Fibroblast of upper back skin (primary cell): ENCODE measurements at places on chromosomes 3 and 15.

- no peak for DNase-seq
Observed at GRCh38 chr3:40875581-40875980, 323.7 kb upstream of the CTNNB1 start.

DNA sequence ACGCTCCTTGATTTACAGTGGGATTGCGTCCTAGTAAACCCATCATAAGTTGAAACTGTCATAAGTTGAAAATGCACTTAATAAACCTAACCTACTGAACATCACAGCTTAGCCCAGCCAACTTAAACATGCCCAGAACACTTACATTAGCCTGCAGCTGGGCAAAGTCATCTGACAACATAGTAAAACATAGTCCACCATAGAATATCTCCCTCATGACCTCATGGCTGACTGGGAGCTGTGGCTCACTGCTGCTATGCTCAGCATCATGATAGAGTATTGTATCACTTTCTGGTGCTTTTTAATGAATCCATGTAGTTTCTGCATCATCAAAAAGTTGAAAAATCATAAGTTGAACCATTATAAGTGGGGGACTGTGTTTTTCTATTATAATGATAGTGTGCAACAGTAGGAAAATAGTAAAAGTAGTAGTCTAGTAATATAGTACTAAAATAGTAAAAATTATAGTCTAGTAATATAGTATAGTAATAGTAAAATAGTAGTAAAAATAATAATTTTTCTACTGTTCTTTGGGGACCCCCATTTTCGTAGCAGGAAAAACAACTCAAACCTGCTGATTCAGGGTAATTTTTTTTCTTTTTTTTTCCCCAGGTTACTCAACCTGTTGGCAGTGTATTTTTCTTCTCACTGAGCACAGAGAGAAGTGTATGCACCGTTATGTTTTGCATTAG is 233.5 kb downstream of the MYRIP start:
- DNase-seq: peak; percentile 55

DNA sequence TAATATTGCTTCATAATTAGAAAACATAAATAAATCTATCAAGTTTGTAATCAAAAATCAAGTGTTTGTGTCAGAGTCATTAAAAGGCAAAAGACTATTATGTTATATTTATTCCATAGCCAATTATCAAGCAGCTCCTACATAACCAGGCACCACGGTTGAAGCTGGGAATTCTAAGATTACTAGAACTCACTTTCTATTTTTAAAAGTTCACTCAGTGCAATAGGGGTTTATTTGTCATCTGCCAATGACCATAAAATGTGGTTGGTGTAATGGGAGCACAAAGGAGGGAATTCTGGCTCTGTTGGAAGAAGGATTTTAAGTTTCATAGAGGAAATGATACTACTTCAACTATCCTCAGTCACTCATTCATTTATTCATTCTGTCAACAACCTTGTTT is 57.7 kb downstream of the TRIM69 start:
- no peak for DNase-seq

- DNase-seq: peak; percentile 34
Observed at GRCh38 chr3:16362770-16363169, 97.8 kb downstream of the OXNAD1 start.

GRCh38 chr3:128382221-128382807 is 84.4 kb downstream of the DNAJB8 start:
- DNase-seq: no peak

DNA sequence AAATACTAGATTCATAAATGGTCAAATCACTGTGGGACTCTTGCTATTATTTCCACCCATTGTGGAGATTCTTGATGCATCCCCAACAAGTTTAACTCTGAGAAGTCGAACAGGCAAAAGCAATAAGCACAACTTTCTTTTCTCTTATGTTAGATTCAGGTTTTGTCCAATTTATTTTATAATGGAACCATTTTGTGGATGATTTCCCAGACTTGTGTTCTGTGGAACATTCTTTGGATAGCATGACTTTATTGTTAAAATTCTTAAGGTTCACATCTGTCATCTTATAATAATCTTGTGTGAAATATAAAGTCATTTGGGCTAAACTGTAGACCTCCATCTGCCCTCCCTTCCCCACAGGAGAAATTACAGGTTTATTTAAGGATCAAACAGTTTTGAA is 213.7 kb downstream of the LPP start:
- no peak for DNase-seq

DNA sequence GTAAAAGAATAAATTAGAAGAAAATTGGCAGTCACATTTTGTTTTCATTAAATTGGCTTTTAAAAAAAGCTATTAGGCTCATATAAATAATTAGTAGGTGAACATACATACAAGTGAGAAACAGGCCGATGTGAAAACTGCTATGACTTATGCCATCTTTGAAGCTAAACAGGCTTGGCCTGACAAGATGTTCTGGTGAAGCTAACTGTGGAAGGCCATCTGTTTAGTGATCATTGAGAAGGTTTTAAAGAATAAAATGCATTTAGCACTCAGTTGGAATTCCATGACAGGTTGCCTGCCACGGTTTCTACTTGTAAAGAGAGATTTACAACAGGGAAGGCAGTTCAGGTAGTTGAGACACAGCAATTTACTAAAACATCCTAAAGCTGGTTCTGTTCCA is 264.0 kb upstream of the AGTR1 start:
- DNase-seq: no peak

- no peak for DNase-seq
Observed at GRCh38 chr15:100668348-100668745, 66.0 kb downstream of the ASB7 start.

GRCh38 chr3:50192124-50192523 is 714 bp downstream of the GNAT1 start:
- no peak for DNase-seq

GRCh38 chr3:157132936-157133335 is 27.0 kb downstream of the CCNL1 start:
- DNase-seq: no peak

DNA sequence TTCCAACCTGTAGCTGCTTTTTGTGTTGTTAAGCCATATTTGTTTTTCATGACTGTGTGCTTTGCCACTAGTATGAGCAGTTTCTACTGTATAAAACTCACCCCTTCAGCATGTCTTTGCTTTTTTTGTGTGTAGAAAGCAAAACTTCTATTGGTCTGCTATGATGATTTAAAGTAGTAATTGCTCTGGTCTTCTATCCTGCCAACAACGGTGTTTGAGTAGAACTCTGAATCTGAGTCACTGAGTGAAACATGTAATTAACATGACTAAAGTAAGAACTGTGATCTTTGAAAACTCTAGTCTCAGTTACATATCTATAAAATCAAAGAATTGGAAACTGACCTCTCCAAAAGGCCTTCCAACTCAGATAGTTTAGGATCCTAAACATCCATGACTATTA is 133.6 kb downstream of the TPRG1 start:
- DNase-seq: no peak

DNA sequence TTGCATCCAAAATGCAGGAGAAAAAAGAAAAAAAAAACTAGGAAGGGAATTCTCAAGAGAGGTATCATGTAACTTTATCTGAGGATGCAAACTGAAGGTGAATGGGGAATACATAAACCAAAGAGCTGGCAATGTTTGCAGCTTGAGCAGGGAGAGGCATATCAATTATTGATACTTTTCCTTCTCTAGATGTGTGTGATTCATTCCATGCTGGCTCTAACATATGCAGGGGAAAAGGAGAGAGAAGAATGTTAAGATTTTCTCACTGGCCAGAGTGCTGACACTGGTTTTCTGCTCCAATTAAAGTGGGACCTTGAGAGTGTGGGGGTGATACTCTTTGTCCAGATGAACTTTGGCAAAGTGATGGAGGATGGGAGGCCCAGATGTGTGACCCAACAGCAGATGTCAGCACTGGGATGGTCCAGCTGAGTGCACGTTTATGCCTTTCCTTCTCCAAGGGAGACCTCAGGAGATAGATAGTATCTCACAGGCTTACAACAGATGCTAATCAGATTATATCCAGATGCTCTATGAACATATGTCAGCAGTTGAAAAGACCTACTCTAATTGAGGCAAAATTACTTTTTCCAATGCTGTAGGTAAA is 50.0 kb upstream of the PSMD6 start:
- peak; percentile 49 for DNase-seq

DNA sequence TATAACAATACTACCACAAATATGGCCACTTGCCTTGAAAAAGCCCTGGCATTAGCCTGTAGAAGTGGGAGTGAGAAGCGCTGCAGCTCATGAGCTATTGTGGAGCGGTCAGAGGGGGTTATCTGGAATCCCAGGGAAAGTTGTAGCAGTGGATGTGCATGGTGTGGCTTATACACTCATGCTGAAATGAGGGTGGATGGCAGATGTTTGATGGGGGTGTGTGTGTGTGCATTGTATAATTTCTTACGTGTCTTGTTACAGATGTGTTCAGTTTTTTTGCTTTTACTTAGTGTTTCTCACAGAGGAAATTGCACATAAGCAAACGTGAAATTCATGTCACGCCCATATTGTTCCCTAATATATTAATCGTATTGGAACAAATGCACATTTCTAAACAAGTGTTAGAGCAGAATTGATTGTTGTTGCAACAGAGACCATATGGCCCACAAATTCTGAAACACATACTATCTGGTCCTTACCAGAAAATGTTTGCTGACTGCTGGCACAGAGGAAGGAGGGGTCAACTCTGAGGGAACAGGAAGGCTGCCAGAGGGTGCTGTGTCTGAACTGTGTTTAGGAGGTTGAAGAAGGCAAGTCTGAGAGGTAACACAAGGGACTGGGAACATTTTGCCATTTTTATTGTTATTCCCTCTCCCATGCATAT is 200.0 kb upstream of the CFAP20DC start:
- DNase-seq: no peak

- no peak for DNase-seq
Observed at GRCh38 chr15:33874156-33874555, 94.1 kb upstream of the CHRM5 start.

- no peak for DNase-seq
Observed at GRCh38 chr3:122294359-122294758, 30.7 kb upstream of the CSTA start.

GRCh38 chr3:147419781-147420224 is 10.6 kb downstream of the ZIC1 start:
- no peak for DNase-seq

- peak; percentile 57 for DNase-seq
Observed at GRCh38 chr3:125119752-125120378, 64.1 kb upstream of the HEG1 start.
